Fibroblast of mammary gland (primary cell): ENCODE measurements at places on chromosomes 5 and 9.

DNA sequence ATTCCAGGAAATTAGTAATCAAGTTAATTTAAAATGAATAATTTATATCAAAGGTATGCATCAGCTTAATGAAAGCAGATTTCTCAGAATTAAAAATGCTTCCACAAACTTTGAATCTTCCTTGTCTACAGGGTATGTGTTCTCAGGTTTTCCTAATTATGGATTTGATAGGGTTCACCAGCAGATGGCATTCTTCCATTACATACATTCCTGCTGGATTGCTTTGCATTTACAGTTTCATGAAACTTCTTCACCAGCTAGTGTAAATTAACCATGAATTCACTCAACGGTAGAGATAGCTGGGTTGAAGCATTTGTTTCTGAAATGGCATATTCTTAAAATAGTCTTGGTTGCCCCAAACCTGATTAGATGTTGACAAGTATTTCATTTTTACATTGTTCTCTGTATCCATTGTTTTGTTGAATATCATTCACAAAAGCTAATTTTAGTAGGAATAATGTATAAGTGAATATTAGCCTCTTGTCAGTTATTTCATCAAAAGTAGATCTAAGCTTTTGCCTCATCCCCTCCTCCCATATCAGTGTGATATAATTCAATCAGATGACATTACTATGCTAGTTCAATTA lies 68.7 kb upstream of the WDR41 start:
- DNase-seq, result peak; percentile 66

- peak; percentile 80 for DNase-seq
Observed at GRCh38 chr9:124256517-124257069, 1.2 kb upstream of the NEK6 start.

DNA sequence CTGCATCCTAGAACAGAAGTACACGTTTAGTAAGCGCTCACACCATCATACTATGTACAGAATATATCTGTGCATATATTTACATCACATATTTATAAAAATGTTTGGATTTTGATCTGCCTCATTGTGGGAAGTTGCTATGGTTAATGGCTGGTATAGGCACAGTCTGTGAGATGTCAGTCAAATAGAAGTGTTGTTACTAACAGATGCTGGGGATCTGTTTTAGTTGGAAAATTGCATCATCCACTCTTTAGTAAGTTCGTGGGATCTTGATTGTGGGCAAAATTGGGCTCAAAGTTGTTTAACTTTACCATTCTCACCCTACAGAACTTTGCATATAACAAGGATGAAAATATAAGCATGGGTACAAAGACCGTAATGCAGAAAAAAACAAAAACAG lies 76.4 kb upstream of the DPYSL3 start:
- DNase-seq, result no peak

- no peak for DNase-seq
Observed at GRCh38 chr9:120336753-120337090, 243.2 kb downstream of the CDK5RAP2 start.

GRCh38 chr9:108245331-108245730 lies 610.5 kb downstream of the ACTL7B start:
- DNase-seq, result no peak

DNA sequence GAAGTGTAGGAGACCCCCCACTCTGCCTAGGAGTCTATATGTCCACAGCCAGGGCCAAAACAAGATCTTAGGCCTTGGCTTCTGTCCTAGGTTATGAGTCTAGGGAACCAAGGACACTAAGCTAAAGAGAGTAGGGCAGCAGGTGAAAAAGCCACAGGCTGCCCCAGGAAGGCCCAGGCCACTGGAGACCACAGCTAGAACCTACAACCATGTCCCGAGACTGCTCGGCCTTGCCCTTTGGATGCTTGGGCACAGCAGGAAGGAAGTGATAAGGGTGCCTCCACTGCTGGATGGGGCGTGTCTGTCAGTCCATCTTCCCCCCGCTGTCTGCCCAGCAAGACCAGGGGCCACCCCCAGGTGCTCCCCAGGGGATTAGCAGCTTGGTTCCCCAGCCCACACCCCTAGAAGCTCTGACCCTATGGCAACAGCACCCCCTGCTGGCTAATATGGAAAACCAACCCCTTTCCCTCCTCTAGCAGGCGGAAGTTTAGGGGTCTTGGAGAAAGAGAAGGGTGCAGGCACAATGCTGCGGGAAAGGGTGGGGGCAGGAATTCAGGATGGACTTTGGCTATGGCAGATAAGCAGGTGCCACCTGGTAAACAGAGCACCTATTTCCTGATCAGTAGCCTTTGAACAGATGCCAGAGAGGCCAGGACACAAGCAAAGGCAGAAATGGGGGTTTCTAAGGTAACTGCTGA lies 10.5 kb upstream of the IRF1 start:
- peak; percentile 57 for DNase-seq

DNA sequence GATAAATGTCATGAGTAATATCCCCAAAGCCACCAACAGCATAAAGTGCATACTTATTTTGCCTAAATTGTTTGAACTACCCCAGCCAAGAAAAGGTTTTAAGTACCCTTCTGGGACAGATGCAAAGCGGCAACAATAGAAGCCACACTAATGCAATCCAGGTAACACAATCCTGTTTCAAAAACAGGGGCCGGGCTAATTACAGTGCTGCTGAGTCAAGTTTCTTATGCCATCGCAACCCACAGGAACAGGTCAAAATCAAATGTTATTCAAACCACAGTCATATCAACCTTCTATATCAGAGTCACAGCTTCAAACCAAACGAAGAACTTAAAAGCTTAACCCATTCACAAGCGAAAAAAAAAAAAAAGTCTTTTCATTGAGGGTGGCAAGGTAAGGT lies 28.3 kb downstream of the EBF1 start:
- DNase-seq, result no peak

GRCh38 chr5:32522429-32523143 lies 62.8 kb upstream of the SUB1 start:
- DNase-seq, result peak; percentile 98

DNA sequence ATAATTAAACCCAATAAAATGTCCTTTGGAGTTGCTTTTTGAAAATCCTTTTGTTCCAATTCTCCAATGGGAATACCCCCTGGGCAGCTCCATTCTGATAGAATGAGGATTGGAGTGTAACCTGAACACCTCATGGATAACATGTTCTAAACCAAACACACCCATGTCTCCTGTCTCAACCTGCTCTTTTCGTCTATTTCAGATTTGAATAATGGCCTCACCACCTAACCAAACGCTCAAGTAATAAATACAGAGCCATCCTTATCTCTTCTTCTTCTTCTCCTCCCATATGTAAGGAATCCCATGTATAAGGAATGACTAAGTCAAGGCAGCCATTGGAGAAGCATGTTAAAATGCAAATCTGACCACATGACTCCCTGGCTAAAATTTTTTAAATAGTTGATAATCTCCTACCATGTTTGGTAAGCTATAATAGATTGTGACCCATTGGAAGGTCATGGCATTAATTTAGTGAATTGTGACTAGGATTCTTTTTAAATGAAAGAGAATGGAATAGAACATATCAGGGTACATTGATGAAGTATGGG lies 26.0 kb downstream of the ELL2 start:
- no peak for DNase-seq

GRCh38 chr5:107997338-107997980 lies 326.7 kb upstream of the EFNA5 start:
- DNase-seq, result peak; percentile 26

DNA sequence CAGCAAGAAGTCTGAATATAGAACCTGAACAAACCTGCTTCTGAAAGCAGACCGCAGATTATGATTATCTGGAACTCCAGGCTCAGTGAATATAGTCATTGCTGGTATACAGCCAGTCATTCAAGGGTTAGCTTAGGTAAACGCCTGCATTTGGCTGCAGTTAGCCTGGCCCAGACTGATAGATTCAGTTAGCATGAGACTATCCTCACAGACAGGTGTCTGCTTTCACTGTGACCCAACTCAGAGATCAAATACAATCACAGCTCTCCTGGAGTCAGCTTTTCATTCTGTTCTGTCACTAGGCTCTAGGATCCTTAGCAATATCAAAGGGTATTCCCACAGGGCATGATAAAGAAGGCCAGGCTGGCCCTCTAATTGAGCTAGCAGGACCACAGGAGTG lies 138.6 kb upstream of the PLCXD3 start:
- DNase-seq, result no peak

GRCh38 chr5:115770466-115770865 lies 46.0 kb downstream of the CDO1 start:
- no peak for DNase-seq

DNA sequence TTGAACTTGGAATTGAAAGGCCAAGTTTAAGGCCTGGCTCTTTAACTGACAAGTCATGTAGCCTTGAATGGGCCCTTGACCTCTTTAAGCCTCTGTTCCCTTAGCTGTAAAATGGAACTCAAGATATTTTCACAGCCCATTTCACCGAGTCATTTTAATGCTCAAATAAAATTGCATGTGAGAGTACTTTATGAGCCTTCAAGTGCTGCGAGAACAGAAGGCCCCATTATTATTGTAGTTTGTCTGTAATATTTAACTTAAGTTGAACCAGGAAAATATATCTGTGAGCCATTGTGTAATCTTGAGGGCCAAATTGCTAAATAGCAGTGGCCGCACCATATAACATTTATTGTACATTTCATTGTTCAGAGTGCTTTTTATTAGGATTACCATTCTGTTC lies 249.9 kb downstream of the NTRK2 start:
- no peak for DNase-seq

DNA sequence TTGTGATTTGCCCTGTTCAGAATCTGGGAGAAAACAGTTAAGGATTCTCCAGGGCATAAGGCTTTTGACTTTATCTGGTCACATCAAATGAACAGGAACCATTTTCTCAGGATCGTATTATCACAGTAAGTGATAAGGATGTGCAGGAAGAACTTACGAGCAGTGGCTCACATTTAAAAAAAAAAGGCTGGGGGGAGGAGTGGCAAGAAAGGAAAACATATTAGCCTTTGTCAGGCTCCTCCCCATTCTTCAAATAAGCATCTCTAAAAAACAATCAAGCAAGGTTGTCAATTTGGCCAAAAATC lies 234.3 kb upstream of the TMEM161B start:
- no peak for DNase-seq

- peak; percentile 93 for DNase-seq
Observed at GRCh38 chr5:20678814-20679298, 690.9 kb upstream of the CDH18 start.

DNA sequence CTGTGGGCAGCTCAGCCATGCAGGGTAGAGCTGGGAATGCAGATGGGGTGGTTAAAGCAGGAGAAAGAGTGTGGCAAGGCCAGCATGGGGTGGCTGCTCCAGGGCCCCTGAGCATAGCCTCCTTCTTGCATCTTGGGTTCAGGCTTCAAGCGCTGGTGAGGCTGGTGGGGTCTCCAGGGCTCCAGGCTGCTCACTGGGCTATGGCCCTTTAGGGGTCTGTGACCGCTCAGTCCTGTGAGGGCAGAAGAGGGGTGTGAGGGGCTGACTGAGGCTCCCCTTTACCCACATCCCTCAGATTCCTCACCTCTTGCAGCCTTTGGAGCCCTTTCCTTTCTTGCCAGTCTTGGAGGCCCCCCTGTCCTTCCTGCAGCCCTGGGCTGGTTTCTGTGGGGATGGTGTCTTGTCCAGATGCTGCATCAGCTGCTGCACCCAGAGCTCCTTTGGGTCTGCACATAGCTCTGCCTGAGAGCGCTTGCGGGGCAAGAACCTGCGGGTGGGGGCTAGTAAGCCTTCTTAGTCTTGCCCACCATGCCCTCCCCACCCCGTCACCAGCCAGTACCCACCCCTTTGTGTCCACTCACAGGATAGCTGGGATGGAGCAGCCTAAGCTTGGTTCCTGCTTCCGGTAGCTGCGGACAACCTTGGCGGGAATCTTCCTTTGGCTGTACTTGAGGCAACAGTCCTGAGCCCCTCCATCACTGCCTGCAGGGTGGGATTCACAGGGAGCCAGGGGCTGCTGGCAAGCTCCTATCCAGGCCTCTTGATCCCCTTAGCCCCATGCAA lies 549 bp downstream of the CCL21 start:
- no peak for DNase-seq

- DNase-seq, result no peak
Observed at GRCh38 chr5:61563401-61563800, 231.3 kb downstream of the ZSWIM6 start.

DNA sequence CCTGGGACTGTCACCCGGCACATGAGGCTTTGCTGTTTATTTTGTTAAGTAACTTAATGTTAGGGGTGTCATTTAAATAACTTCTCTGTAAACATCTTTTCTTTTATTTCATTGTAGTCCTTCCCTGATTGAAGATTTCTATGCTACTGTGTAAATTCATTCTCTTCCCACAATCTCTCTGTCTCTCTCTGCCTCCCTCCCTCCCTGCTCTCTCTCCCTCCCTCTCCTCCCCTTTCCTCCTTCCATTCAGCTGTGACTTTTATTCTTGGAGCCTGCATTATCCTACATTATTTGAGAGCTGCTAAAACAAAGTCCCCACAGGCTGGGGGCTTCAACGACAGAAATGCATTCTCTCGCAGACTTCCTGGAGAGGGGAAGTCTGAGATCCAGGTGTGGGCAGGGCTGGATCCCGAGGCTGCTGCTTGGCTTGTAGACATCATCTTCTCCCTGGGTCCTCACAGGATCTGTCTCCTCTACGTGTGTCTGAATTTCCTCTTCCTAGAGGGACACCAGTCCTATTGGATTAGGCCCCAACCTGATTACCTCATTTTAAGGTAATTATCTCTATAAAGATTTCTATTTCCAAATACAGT lies 18.4 kb downstream of the UBE2QL1 start:
- DNase-seq, result no peak

DNA sequence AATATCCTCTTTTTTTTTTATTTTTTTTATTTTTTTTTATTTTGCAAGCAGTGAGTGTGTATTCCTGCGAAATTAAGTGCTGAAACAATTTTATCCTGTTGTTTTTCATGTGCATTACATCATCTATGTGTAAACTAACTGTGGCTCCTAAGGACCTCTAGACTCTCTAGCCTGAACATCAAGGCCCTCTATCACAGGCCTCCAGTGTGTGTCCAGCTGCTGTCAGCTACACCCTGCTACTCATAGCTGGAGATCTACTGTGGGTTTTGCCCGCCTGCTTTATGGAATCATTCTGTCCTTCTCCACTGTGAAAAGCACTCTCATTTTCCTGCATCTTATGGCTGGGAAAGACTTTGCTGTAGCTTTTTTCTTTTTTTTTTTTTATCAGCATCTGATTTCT lies 157.8 kb downstream of the KCTD16 start:
- DNase-seq, result no peak

DNA sequence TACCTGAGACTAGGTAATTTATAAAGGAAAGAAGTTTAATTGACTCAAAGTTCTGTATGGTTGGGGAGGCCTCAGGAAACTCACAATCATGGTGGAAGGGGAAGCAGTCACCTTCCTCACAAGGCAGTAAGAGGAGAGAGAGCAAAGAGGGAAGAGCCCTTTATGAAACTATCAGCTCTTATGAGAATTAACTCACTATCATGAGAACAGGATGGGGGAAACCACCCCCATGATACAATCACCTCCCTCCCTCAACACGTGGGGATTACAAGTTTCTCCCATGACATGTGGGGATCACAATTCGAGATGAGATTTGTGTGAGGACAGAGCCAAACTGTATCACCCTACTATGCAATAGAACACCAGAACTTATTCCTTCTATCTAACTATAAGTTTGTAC lies 27.9 kb downstream of the CD274 start:
- no peak for DNase-seq

- no peak for DNase-seq
Observed at GRCh38 chr5:68648944-68649857, 433.6 kb downstream of the PIK3R1 start.

- peak; percentile 46 for DNase-seq
Observed at GRCh38 chr9:85425153-85425611, 316.6 kb downstream of the AGTPBP1 start.

- no peak for DNase-seq
Observed at GRCh38 chr9:137688261-137688660, 69.5 kb downstream of the EHMT1 start.

- no peak for DNase-seq
Observed at GRCh38 chr5:75140277-75140676, 87.9 kb upstream of the GCNT4 start.
